AG09319 (cell line): ENCODE measurements at places on chromosomes 12 and 14.

- DNase-seq = peak; percentile 5
Observed at GRCh38 chr12:54701940-54702592, 53.9 kb upstream of the DCD start.

GRCh38 chr12:99009654-99010296, 364.7 kb downstream of the APAF1 start:
- no peak for DNase-seq

- DNase-seq = no peak
Observed at GRCh38 chr12:54624315-54625279, 10.1 kb downstream of the LACRT start.

GRCh38 chr12:93089805-93090569, 160.9 kb upstream of the EEA1 start:
- DNase-seq = no peak

DNA sequence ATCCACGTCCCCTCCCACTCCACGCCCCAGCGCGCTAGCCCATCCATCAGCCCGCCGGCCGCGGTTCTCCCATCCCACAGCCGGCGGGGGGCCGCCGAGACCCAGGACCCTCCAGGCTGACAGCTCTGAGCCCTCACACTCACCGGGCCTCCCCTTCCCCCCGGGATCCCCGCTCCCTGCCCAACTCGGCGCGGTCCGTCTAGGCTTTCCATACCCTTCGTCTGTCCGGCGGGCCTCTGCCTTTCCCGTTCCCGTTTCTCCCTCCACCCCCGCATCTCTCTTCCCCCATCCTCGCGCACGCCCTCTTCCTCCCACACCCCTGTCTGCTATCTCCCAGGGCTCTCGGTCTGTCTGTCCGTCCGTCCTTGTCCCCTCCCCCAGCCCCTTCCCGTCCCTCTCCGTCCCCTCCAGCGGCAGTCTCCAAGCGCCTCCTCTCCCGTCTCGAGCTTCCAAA, 726 bp downstream of the ZFHX2 start:
- DNase-seq = no peak

GRCh38 chr12:93040367-93040766, 111.3 kb upstream of the EEA1 start:
- no peak for DNase-seq

DNA sequence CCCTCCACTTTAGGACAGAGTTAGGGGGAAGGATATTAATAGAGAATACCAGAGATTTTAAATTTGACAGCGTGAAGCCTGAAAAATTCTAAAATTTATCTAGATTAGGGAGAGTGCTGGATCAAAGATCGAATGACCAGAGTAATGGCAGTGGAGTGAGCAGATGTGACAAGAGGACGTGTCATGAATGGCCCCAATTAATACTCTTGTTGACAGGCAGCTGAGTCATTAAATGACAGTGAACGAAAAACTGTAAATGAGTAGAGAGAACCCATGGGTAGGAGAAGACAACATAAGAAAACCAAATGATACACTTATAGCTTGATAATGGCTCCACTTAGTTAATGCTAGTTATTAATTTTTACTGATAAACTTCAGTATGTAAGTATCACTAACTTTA, 73.9 kb upstream of the PLEKHA5 start:
- no peak for DNase-seq
